ENCODE measurements at places on chromosomes 7 and 10. TPM values are rescaled to one million over a fixed set of nuclear protein-coding genes. Genes with fewer than 3 reads are reported as not detected.

GRCh38 chr10:113648478-113648877 lies 15.4 kb downstream of the NRAP start:
- DNase-seq = no peak

GRCh38 chr10:114822444-114823076 lies 980 bp downstream of the FHIP2A start:
- no peak for DNase-seq

GRCh38 chr7:159015454-159016410 lies 128.9 kb downstream of the VIPR2 start:
- DNase-seq = no peak

GRCh38 chr10:70590655-70591416 lies 11.7 kb downstream of the PRF1 start:
- no peak for DNase-seq

- DNase-seq = no peak
Measured at GRCh38 chr7:31416381-31416870, 75.9 kb upstream of the NEUROD6 start.

DNA sequence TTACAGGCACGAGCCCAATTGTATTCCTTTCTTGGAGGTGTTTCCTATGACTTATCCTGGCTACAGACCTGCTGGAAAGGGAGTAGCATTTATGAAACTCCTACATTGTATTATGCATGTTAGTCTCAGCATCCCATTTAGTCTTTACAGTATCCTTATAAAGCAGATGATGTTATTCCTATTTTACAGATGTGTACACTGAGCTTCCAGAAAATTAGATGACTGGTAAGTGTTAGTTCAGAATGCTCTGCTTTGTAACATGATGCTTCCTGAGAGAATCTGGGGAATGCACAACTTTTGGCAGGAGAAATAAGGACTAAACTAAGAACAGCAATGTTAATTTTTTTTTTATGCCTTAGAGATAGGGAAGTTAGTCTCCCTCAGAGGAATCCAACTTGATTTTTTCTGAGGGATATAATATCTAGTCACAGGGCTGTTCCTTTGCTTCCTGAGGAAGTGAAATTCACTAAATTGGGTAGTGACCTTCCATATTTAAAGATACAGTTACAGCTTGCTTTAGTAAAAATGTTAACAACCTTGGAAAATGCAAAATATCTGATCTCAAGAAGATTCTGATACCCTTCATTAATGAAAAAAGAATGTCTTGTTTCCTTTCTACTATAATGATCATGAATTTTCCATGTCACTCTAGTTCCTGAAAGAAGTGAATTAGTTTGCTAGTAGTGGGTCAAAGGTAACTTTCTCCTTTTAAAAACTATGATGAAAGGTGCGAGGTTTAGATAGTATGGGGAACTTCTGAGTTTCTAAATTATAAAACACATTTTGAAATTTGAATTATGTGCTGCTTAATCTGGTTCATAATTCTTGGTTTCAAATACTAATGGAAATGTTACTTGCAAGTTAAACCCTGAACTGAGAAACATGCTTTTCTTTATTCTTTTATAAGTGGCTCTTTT lies 194.0 kb upstream of the PRPS1L1 start:
- no peak for DNase-seq

- DNase-seq = no peak
Measured at GRCh38 chr10:101226491-101227428, 2.5 kb downstream of the LBX1 start.

DNA sequence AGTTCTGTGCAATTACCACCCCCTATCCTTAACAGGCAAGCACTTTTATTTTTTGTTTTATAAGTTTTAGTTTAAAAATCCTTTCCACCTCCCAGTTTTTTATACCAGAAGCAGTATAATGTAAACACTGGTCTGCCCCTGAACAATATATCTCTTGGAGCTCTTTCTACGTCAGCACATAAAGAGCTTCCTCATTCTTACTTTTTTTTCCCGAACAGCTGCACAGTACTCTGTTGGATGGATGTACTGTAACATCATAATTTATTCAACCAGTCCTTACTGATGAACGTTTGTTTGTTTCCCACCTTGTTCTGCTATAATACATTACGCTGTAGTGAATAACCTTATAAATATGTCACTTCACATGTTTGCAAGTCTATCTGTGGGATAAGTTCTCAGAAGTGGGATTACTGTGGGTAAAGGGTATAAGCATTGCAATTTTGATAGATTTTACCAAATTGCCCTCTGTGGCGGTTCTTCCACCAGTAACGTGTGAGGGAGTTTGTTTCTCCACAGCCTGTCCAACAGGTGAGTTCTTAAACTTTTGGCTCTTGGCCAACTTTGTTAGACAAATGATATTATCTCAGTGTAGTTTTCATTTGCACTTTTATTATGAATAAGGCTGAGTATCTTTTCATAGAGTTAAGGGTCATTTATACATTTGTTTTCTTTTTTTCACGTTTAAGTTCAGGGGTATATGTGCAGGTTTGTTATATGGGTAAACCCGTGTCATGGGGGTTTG lies 32.8 kb downstream of the ADRA2A start:
- DNase-seq = no peak

DNA sequence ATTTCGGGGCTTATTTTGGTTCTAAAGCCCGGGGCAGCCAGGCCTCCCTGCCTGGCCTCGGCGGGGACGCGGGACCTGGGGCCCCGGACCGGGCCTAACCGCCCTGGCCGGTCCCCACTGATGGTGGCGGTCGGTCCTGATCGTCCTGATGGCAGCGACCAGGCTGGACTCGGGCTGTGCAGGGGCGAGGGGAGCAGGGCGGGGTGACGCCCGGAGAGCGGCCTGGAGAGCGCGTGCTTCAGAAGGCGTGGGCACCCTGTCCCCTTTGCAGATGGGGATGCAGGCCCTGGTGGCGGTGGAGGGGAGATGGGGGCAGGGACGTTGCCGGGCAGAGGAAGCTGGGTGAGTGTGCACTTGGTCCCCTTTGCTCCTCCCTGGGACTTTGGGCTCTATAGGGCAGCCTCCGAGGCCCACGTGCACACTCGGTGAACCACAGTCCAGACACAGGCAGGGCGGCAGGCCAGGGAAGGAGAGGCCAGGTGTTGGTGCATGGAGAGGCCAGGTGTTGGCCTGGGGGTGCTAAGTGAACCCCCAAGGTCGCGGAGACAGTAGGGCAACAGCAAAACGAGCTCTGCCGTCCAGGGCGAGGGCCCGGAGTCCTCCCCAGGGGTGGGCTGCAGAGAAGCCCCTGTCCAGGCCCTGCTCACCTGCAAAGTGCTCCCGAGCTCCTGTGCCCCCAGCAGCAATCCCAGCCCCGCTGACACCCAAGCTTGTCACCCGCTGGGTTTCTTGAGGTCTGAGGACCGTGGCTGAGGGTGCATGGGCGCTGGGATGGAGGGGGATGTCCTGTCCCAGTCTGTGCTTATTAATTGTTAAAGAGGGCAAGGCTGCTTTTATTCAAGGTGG lies 42.4 kb upstream of the FAM20C start:
- DNase-seq = no peak

- no peak for DNase-seq
Measured at GRCh38 chr10:14009371-14010100, 321.2 kb downstream of the FRMD4A start.

DNA sequence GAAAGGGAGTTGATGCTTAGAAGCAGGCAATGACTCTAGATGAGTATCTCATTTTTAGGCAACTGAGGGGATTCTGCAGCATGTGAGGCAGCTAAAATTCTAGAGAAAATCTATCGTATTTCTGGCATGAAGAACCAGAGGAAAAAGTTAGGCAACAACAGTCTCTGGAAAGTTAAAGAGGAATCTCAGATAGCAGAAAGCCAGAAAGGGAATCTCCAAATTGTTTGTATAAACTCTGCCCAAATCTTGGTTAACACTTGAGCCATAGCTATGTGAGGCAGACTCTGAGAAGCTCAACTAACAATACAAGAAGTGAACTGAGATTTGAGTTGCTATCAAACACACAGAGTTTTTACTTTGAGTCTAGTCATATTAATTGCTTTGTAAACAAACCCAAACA lies 215.8 kb upstream of the FZD8 start:
- no peak for DNase-seq

DNA sequence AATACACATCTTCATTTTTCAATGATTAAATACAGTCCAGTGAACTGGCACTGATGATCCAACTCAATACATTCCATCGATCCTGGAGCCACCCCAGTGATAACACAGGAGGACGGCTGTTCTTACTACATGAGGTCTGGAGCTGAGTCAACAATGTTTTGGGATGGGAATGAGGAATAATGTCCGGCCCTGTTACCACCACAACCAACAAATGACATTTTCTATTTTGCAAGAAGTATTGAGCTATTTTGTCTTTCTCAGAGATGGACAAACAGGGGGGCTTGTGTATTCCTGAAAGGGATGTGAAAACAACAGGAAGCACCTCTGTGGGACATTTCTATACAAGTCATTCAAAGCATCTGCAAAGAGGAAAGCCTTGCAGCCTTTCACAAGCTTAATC lies 249.2 kb downstream of the PARD3 start:
- no peak for DNase-seq

DNA sequence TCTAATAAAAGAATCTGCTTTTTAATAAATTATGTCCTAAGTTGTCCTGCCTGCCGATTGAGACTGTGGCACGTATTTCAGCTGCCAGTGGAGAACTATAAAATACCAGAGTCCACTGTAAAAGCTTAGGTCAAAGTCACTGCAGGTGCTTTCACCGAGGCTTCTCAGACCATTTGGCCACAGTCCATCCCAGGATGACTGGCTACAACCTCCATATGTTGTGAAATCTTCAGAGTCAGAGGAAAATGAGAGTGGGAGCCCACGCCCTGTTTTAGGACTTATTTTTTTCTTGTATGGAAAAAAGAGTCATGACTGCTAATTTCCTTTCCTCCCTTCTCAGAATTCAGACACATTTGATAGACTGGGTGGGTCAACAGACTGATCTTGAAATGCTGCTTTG lies 182.9 kb downstream of the ANK3 start:
- no peak for DNase-seq

GRCh38 chr7:33973231-33974015 lies 68.1 kb downstream of the BMPER start:
- DNase-seq = no peak

GRCh38 chr7:11410656-11411644 lies 421.0 kb downstream of the THSD7A start:
- DNase-seq = no peak

DNA sequence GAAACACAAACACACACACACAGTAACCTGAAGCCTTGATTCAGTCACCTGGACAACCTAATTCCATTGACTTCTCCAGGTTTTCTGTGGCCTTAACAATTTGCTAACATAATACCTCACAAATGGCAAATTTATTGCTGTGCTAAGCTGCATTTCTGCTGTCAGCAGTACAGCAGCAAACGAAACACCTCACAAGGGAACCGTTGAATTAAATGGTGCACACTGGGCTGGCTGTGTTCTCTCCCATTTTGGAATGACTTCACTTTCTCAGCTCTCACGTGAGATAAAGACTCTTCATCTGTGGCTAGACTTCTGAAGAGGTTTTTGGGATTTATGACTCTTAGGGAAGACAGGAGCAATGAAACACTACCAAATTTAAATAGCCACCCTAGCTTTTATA lies 152.5 kb downstream of the GPR158 start:
- DNase-seq = no peak

- DNase-seq = no peak
Measured at GRCh38 chr10:68828833-68829232, 1.5 kb downstream of the STOX1 start.

DNA sequence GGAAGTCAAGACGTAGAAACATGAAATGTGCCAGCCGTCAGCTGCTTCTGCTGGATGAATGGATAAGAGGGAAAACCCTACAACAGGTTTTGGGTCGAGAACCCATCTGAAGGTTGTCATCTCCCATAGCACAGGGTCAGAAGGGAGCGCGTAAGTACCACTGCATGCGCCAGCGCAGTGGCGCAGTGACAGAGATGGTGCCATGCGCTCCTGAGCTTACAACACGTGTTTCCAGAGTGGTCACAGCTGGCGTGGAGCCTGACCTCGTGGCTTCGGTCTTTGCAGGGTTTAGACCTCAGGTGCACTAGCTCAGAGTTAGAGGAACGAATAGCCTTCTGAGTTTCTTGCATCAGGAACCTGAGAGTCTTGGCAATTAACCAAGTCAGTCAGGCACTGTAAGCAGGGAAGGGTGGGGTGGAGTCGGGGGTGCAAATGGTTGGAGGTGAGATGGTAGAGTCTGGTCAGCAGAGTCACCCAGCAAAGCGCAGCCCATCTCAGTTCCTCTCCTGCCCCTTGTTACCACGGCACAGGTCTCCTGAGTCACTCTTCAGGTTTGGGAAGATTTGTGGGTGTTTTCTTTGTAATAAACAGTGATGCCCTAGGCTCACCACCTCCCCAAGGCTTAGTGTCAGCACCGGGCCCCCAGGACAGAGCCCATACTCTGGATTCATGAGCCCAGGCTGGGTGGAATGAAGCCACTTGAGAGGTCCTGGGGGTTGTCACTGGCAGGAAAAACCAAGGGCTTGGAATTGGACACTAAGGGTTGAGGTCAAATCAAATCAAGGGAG lies 84.1 kb upstream of the PPIF start:
- no peak for DNase-seq

GRCh38 chr7:102191556-102192379 lies 94.9 kb upstream of the SH2B2 start:
- DNase-seq = no peak

DNA sequence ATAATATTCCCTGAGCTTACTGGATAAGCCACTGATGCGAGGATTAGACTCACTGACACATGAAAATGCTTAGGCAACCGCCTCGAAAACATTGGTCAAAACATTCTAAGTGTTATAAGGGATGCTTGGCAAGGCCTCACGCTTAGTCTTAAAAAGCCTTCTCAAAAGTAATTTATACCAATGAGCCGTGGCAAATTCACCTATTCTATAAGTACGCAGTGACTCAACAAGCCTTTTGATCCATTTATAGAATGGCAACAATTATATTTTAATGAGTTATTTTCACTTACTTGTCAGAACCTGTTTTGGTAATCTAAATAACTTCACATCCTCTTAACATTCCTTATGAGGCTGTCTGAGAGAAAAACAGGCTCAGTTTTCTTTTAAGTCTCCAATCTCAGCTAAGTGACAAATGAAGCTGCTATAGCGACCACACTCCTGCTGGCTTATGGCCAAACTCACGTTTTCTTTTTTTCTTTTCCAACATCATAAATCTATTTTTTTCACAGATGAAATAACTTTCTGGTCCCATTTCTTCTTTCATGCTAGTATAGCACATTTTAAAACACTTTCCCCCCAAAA lies 121.2 kb upstream of the AFAP1L2 start:
- no peak for DNase-seq

DNA sequence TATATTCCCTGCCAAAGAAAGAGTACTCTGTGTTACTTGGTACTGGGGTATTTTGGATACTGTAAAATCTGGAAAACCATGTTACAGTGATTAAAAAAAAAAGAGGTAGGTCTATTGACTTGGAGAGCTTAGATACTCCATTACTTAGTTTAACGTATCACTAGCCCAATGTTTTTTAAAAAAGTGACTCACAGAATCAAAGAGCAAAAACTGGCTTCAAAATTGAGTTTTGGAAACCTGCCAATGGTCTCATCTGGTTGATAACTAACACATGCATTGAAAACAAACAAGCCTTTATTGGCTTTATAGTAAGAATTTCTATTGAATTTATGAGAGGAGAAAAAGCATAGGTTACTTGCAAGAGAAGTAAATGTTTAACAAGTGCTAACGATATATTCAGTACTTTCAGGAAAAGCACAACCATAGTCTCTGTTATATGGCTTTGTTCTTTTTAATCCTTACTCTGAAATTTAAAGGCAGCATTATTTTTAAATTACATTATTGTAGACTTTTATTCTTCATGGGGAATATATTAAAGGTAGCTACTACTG lies 563.3 kb upstream of the SORCS1 start:
- no peak for DNase-seq

GRCh38 chr10:95880704-95881103 lies 27.1 kb upstream of the CC2D2B start:
- DNase-seq = no peak

Gene SLC25A40
- 6.3 TPM for total RNA-seq

Gene CELF2
- total RNA-seq = 116 TPM

Gene OPN1SW
- not detected for total RNA-seq

Gene CAV1
- 474 TPM for total RNA-seq
